Activated CD4-positive, alpha-beta T cell treated with anti-CD3 and anti-CD28 coated beads for 24 hours (primary cell): ENCODE measurements at places on chromosomes 2 and 18.

GRCh38 chr2:58516695-58517094, 275.6 kb upstream of the FANCL start:
- DNase-seq: no peak

DNA sequence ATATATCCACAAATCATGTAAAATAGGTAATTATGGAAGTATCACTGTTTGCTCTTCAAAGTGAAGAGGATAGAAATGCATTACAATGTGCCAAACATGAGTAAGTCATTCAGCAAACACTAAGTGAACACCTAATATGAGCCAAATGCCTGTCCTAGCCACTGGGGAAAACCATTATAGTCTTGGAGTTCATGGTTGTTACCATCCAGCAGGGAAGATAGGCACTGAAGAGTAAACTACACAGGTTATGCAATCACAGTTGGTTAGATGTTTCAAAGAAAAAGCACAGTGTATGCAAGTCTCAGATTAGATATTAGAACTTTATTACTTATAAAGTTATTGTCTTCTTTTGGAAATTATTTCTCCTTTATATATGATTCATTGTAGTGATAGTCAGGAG, 3.9 kb upstream of the SERPINB2 start:
- no peak for DNase-seq

DNA sequence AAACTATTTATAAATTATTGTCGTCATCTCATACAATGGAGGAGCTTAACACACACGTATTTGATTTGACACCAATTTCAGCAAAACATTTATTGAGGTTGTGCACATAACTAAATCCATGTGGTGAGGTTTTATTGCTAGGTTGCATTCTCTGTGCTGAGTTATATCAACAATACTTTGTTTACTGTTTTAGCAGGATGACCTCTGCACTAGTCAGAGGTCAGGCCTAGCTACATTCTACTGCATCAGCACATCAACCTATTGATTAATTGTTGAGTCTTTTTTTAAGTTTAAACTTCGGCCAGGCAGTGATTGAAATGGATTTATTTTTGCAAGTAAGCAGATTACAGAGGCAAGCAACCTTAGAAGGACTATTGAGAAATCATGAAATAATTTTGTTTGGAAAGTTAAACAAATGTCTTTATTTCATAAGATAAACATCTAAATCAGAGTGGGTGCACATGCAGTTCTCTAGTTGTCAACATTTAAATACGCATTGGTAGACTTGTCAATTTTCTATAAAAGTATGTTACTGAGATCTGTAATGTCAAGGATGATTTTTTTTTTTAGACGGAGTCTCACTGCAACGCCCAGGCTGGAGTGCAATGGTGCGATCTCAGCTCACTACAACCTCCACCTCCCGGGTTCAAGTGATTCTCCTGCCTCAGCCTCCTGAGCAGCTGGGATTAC, 75.2 kb upstream of the CD28 start:
- no peak for DNase-seq

DNA sequence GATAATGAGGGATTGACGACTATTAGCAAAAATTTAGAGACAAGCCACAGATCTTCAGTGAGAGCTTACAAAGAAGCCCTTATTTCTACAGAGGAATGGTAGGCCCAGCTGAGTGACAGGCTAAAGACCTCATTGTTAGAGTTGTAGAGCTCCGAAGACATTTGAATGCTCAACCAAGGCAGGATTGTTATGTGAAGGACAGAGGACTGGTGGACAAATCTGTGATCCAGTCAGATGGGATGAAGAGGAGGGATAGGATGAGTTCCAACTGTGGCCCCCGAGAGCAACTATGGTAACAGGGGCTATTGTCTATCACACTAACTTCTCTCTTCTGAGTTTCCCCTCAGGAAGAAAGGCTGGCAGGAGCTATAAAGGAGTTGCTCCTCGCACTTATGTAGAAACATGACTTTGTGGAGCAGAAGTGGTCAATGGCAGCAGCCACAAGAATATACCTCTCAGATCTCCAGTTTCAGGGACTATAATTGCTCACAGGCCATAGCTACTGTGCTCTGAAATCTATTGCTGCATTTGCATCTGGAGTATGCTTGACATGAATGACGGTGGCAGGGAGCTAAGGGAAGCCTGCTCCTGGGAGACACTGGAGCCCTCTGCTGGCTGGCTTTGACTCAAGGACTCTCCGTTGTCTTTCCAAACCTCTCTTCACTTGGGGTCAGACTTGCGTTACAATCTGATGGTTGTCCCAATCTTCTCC, 50.3 kb upstream of the GREB1L start:
- no peak for DNase-seq

- no peak for DNase-seq
These were observed 48.1 kb downstream of the NPAS2 start for GRCh38 chr2:100868083-100868482.

- no peak for DNase-seq
These were observed 97.7 kb upstream of the CYP1B1 start for GRCh38 chr2:38173683-38174082.

- no peak for DNase-seq
These were observed 269.6 kb downstream of the ARHGAP15 start for GRCh38 chr2:143398781-143399180.

DNA sequence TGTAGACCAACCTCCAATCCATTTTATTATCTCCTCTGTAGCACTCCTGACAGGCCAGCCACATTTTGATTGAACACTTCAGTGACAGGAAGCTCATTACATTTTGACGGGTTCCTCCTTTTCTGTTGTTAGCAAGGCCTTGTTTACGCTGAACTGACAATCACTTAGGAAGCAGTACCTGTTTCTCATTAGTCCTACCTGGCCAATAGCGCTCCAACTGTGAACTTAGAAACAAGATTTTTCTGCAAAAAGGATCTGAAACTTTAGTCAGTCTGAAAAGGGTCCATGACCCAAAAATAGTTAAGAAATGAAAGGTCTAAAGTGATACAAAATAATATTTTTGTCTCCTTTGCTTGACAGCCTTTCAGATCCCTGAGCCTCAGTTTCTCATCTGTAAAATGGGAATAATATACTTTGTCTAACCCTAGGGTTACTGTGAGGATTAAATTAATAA, 119.6 kb upstream of the MSTN start:
- no peak for DNase-seq

DNA sequence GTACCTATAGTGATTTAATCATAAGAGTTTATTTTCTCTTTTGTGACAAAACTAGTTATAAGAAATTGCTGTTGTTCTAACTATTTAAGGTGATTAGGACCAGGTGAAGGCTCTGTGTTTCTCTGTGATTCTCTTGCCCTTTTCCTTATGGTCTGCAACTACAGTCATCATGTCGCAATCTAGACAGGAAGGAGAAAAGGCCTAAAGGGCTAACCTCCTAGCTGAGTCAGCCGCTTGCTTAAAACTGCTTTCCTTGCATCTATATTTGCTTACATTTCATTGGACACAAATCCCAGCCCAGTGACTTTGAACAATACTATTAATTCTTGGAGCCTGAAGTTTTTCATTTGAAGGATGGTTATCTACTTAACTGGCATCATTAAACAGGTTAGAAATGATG, 93.1 kb downstream of the PIK3C3 start:
- no peak for DNase-seq

DNA sequence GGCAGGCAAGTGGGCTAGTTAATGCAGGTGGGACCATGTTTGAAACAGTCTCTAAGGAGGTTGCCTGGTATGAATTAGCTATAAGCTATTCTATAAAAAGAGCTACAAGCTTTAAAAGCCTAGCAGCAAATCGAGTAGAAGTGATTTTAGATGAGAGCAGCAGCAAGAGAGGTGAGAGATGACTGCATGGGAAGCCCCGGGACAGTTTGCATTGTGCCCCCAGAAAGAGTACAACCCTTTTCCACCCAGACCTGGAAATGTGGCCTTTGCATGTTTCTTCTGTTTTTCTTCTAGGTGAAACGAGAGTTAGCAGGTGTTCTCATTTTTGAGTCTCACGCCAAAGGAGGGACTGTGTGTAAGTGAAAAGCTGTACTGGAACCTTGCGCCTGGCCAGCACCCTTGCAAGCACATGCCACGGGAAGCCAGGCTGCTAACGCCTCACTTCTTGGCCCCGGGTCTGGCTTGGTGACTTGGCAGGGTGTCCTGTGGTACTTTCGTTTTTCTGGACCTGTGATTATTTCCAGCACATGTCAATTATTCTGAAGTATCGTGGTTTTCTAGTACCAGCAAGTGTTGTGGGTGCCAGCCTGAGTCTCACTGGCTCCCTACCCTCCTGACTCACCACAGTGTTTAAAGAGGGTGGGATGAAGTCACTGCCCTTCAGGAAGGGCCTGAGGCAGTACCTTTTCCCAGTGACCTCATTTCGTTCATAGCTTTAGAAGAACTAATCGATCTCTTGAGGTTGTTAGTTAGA, 90.3 kb upstream of the MAP3K20 start:
- DNase-seq: no peak

GRCh38 chr18:12162786-12163185, 69.1 kb downstream of the ANKRD62 start:
- DNase-seq: no peak

- no peak for DNase-seq
These were observed 4.0 kb upstream of the ZFP36L2 start for GRCh38 chr2:43230351-43230885.

- no peak for DNase-seq
These were observed 100.8 kb downstream of the LRP1B start for GRCh38 chr2:142029974-142030373.

- DNase-seq: no peak
These were observed 97.9 kb downstream of the MTCL1 start for GRCh38 chr18:8803063-8803795.

- DNase-seq: no peak
These were observed 35.3 kb downstream of the FRZB start for GRCh38 chr2:182831101-182831500.

- DNase-seq: no peak
These were observed 45.5 kb downstream of the KCMF1 start for GRCh38 chr2:85016446-85016845.

DNA sequence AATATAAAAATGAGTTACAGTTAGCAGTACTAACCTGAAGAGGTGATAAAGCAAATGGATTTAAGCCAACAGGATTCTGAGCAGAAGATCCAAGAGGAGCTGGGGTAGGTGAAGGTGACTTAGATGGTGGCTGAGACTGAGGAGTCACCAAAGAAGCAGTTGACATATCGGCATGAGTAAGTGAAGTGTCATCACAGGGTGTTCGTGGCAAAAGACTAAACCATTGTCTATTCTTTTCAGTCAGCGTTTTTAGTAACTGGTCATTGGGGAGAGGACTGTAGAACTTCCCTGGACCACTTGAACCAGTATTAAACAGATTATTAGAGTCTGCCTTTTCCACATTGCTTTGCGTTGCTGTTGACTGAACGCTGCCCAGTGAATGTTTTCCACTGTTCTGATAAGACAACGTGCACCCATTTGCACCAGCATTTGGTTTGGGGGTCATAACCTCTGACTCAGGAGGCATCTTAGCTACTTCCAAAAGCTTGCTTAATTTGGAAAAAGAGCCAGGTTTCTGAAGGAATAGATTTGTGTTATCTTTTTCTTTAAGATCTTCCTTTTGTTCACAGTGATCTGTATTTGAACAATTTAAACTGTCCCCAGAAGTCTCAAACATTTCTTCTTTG, 63.3 kb upstream of the WDSUB1 start:
- no peak for DNase-seq

- no peak for DNase-seq
These were observed 32.2 kb upstream of the PTPN4 start for GRCh38 chr2:119727493-119727892.

GRCh38 chr18:31065036-31065773, 22.7 kb upstream of the DSC3 start:
- DNase-seq: no peak
